Activated gamma-delta T cell treated with anti-CD3 and anti-CD28 coated beads, Interleukin-2, amount 50 U/mL, for 16 hours (primary cell): ENCODE measurements at places on chromosomes 3 and 15.

DNA sequence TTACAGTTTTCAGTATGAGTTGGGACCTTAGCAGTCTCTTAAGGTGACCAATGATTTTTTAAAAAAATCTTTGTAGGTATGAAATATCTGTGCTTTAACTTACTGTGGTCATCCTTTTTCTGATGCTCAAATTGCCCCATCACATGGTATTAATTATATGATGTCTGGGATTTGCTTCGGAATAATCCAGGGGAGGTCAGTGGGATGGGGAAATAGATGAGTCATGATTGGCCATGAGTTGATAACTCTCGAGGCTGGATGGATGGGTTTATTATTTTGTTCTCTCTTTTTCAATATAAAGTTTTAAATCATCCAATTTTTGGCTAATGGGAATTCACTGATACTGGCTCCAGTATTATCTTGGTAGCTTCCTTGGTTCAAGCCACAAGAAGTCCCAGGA, 370.3 kb upstream of the TPM1 start:
- DNase-seq, result no peak

DNA sequence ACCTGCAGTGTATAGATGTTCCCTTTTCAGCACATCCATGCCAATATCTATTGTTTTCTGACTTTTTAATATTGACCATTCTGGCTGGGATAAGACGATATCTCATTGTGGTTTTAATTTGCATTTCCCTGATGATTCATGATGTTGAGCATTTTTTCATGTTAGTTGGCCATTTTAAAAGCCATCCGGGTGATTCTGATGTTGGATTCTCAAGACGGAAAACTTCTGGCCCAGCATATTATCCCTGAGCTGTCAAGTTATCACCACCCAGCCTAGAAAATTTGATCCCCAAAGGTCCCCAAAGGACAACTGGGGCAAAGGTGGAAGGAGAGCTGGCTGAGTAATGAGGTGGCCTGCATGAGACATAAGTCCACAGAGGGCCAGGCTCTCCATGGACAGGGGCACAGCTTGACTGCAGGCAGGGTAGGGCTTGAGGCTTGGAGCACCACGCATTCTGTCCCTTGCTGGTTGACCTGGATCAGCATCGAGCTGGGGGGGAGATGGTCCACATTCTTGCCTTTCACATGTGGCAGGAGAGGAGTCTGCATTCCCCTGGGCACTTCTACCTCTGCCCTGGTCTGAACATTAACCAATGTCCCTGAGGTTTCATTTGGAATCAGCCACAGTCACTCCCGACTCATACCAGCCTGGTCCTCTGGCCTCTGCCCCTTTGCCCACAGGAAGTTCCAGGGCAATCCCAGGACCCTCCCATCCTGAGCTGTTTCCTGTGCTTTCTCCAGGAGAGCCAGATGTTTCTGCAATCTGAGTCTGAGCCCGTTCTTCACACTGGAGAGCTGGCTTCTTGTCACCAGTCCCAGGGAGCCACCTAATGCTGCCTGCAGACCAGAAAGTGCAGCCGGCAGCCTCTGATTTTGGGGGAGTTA, 69.2 kb downstream of the ISG20 start:
- DNase-seq, result no peak

DNA sequence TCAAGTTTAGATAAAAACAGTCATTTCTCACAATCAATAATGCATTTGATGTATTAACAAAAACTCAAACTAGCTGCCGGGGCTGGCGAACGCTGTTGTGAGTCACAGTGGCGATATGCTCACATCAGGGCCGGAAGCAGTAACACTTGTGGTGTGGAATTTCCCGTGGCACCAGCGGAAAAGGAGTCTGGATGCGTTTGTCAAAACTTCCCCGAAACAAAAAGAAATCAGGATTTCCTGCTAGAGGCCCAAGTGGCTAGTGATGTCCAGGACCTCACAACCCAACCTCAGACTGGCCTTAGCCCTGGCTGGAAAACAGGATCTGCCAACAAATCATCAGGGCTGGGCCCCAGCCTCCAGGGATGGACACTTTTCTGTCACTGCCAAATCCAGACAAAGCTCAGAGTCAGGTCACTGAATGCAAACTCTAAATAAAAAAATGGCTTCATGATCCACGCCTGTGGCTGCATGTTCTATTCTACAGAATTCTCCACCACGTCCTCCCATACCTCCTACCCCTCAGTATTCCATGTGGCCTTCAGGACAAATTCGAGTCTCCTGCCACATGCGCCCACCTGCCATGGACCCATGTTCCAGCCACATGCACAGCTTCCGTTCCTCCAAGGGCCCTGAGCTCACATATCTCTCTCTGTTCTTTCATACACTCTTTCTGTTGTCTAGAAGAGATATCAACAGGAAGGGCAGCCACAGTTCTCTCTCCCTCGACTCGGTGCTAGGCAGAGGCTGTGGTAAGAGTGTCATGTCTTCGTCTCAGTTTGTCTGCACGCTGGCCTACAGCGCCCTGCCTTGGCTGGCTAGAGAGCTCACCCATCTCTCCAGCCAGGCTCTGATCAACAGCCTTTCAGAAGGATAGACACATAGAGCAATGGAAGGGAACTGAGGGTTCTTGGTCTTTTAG, 35.4 kb downstream of the EHD4 start:
- DNase-seq, result peak; percentile 55

- DNase-seq, result no peak
These were observed 315.7 kb upstream of the SLCO3A1 start for GRCh38 chr15:91537856-91538255.

- no peak for DNase-seq
These were observed 80.2 kb downstream of the DLG1 start for GRCh38 chr3:197218210-197218609.

GRCh38 chr3:13282986-13283876, 136.9 kb downstream of the NUP210 start:
- DNase-seq, result no peak

DNA sequence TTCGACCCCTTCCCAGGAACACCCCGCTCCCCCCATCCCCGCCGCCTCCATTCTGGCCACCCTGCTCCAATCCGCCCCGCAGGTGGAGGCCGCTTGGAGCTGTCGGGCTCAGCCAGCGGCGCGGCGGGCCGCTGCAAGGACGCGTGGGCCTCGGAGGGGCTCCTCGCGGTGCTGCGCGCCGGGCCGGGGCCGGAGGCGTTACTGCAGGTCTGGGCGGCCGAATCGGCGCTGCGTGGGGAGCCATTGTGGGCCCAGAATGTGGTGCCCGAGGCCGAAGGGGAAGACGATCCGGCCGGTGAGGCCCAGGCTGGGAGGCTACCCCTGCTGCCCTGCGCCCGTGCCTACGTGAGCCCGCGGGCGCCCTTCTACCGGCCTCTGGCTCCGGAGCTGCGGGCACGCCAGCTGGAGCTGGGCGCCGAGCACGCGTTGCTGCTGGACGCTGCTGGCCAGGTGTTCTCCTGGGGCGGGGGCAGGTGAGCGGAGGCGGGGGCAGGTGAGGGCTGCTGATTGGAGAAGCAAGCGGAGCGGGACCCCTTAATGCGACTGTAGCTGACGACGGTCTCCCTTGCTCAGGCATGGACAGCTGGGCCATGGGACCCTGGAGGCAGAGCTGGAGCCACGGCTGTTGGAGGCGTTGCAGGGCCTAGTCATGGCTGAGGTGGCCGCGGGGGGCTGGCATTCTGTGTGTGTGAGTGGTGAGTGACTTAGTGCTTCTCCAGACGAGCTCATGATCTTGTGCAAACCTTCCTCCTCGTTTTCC, 2.5 kb downstream of the RCCD1 start:
- no peak for DNase-seq

- no peak for DNase-seq
These were observed 61.4 kb upstream of the ADAMTSL3 start for GRCh38 chr15:83592370-83593040.

GRCh38 chr3:107850681-107851080, 240.2 kb downstream of the CD47 start:
- DNase-seq, result no peak

DNA sequence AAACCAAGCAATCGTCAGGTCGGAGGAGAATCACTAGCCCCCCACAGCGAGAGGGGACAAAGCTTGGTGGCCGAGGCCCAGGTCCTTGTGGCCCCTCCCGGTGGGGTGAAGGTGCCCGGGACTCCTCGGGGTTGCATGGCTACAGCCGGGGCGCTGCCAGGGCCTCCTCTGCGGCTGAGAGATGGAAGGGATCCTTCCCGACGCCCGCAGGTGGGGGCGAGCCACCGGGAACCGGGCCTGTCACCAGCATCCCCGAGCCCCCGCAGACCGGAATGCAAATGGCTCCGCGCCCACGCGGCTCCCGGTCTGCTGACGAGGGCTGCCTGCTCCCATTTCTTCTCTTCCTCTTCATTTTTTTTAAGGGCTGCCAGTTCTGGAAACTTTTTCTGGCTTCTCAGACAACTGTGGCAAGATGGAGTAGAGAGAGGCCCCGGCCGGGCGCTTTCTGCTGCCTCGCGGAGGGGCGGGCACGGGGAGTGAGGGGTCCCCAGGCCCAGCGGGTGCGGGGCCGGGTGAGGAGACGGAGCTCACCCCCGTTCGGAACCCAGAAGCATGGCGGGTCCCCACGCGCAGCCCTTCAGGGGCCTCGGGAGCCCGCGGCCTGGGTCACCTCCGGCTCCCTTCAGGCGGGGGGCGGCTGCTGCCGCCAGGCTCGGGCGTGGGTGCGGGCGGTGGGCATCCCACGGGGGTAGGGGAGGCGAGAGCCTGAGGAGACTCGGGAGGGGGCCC, 27.5 kb downstream of the MELTF start:
- DNase-seq, result no peak

- DNase-seq, result no peak
These were observed 14.1 kb downstream of the WDR53 start for GRCh38 chr3:196554205-196554604.

DNA sequence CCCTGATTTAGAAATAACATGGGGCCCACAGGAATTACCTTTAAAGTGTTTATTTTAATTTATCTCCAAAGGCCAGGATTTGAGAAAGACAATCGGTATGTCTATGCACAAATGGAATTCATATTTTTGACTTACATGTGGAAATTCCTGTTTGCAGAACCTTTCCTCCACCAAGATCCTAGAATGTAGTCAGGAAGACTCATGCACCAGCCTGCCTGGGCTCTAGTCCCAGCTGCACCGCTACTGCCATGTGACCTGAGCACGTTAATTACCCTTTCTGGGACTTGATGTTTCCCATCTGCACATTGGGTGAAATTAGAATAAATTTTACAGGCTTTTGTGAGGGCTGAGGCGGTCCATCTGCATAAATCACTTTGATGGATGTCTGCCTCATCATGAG, 194.2 kb downstream of the ATP10A start:
- DNase-seq, result no peak

- no peak for DNase-seq
These were observed 31.6 kb downstream of the SCAP start for GRCh38 chr3:47444103-47444502.

DNA sequence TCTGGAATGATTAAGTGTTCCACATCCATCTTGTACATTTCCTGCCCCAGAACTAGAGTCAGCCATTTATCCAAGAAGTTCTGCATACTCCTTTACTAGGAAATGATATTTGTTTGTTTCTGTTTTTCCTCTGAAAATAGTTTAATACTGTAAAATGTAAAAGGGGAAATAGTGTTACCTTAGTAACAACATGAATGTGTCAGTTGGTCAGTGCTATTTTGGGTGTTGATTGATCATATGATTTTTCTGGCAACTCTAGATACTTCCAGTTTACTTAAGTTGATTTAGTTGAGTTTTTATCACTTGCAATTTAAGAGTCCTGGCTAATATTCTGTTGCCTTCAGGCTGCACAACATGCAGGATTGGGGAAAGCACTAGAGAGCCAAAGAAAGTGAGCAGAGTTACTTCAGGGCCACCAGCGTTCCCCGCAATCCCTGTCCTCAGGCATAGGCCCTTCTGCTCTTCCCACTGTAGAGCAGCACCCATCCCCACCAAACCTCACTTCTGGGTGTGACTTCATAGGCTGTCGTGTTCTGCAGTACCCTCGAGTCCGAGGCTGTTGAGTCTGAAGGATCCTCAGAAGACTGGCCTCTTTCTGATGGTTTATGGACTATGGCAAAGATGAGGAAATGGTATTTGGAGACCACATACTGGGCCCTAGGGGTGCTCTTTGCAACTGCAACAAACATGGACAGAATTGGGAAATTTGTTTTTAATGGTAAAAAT, 69.0 kb downstream of the CHD2 start:
- DNase-seq, result no peak

- no peak for DNase-seq
These were observed 25.7 kb upstream of the RAD18 start for GRCh38 chr3:8988791-8989558.

- no peak for DNase-seq
These were observed 79.7 kb downstream of the DZIP3 start for GRCh38 chr3:108669208-108669607.
